ENCODE measurements at places on chromosomes 3 and 15.

DNA sequence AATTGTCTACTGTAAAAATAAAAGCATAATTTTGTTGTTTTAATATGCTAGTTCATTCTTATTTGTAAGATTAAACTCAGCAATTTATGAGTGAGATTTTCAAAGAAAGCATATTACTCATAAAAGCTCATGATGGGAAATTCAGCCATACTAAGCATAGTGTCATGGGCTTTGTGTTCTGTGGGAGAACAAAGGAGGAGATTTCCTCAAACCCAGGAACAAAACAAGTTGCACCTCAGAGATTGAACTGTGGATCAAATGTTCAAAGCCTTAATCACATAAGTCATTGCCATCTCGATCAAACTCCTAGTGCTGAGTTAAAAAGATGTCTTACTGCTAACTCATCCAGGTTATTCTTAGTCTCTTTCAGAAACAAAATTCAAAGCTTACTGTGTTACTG lies 85.6 kb upstream of the PDZRN3 start:
- DNase-seq, result no peak

GRCh38 chr15:31106495-31107300 lies 5.2 kb upstream of the TRPM1 start:
- DNase-seq, result no peak

GRCh38 chr15:71804226-71804625 lies 6.1 kb upstream of the NR2E3 start:
- DNase-seq, result no peak

DNA sequence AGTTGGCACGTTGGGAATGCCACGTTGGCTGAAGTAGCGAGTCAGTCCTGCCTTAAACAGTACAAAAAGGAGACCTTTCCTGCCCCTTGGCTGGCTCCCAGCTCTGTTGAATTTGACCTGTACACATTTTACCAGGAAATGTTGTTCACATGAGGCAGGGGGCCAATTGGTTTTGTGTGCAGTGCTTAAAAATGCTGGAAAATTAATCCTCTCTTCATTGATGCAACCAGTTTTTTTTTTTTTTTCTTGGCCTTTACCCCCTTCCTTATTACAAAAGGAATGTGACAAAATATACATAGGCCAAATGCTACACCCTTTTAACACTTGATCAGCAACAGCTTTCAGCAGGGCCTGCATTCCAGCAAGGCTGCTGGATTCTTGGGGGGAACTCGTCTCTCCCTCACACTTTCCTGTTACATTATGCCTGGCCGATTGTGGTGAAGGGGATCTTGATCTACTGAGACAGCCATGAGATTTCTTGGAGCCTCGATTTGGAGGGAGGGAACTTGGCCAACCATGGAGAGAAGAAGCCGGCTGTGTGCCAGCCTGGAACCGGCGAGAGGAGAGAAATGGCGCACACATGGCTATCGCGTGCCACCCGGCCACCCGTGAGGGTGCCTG lies 93.1 kb downstream of the DNASE1L3 start:
- no peak for DNase-seq

DNA sequence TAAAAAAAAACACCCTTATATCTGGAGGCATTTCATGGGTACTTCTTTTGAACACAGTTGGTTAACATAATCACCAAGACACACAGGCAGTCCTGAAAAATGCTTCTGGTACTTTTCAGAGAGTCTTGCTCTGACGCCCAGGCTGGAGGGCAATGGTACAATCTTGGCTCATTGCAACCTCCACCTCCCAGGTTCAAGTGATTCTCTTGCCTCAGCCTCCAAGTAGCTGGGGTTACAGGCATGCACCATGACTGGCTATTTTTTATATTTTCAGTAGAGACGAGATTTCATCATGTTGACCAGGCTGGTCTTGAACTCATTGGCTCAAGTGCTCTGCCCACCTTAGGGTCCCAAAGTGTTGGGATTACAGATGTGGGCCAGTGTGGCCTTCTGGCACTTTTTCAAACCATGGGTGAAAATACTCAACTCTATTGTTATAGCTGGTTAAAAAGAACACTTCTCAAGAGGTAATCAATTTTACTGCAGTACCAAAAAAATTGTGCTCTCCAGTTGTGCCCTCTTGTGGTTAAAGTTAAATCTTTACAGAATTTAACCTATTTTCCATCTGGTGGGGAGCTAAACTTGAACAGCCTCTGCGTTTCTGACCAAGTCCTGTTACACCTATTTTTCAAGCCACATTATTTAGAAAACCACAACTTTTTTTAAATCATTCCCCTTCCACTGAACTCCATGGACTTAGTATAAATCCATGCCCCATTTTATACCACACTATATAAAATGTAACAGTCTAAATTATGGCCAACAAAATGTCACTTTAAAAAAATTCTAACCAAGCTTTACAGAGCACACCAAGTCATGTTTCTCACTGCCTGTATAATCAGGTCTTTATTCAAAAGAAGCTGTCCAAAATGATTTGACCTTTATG lies 1.2 kb upstream of the SNAPC5 start:
- DNase-seq, result no peak

GRCh38 chr15:95757171-95757570 lies 573.3 kb upstream of the NR2F2 start:
- DNase-seq, result no peak

- DNase-seq, result no peak
Observed at GRCh38 chr3:127077068-127077467, 94.2 kb downstream of the PLXNA1 start.

DNA sequence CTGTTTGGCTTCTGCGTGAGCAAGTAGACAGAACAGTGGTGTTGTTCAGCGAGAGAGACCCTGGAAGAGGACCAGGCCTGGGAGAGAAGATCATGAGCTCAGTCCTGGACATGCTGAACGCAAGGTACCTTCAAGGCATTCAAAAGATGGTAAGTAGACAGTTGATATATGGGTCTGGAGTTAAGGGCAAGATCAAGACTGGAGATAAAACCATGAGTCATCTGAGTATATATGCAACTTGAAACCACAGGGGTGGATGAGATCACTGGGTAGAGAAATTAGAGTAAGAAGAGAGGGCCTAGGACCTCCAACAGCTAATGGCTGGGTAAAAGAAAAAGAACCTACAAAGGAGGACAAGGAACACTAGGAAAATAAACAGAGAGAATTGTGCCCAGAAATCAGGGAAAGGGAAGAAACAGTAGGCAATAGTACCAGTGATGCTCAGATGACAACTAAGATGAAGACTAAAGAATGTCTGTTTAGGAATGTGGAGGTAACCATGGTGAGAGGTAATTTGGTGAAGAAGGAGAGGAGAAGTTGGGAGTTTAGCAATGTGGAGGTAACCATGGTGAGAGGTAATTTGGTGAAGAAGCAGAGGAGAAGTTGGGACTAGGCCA lies 343.2 kb upstream of the ADAMTS9 start:
- no peak for DNase-seq

DNA sequence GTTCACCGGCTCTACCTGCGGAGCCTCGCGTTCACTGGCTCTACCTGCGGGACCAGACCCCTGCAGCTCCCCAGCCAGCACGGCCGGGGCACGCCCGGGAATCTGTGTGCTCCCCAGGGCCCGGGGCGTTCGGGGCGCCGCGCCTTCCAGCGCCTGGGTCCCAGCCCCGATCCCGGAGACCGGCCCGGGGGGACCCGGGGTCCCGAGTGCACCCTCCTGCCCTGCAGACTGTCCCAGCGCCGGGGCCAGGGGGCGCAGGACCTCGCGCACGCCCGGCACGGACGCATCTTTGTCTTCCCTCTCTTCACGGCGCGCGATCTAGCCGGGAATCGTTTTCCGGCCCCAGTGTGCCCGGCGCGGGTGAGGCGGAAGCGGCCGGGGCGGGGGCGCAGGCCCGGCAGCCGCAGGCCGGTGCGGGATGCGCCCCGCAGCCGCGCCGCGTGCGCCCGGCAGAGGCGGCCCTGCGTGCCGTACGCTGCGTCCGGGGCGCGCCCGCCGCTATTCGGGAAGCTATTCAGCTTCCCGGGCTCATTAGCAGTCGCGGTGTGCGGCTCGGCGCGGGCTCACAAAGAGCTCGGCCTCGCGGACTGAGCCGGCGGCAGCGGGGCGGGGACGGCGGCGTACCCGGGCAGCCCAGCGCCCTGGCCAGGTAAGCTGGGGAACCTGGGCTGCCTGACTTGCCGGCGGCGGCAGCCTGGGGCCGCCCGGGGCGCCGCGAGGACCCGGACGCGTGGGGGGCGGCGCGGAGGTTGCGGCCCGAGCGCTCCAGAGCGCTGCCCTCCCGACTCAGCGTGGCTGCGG lies at the start of gene APBA2:
Gene APBA2, plus strand, starts transcription at position 345 of the 801 bp plus-strand sequence. CDS start 167,911 bp downstream, outside the sequence.
- no peak for DNase-seq

- DNase-seq, result no peak
Observed at GRCh38 chr15:58053315-58054153, 12.0 kb downstream of the ALDH1A2 start.

DNA sequence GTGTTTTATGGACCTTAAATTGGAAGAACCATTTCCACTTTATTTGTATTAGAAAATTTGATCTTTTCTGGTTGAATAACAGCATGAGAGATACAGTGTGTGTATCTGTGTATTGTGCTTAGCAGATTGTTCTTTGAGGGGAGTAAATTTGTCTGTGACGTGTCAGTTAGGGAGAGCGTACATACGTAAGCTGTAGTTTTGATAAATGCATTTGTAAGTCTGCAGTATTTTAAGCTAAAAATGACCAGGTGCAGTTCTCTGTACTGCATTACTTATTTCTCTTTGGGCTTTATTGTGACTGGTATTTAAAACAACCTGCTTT lies 264.8 kb downstream of the ROBO2 start:
- no peak for DNase-seq

- DNase-seq, result no peak
Observed at GRCh38 chr3:169479314-169479939, 184.1 kb downstream of the MECOM start.

DNA sequence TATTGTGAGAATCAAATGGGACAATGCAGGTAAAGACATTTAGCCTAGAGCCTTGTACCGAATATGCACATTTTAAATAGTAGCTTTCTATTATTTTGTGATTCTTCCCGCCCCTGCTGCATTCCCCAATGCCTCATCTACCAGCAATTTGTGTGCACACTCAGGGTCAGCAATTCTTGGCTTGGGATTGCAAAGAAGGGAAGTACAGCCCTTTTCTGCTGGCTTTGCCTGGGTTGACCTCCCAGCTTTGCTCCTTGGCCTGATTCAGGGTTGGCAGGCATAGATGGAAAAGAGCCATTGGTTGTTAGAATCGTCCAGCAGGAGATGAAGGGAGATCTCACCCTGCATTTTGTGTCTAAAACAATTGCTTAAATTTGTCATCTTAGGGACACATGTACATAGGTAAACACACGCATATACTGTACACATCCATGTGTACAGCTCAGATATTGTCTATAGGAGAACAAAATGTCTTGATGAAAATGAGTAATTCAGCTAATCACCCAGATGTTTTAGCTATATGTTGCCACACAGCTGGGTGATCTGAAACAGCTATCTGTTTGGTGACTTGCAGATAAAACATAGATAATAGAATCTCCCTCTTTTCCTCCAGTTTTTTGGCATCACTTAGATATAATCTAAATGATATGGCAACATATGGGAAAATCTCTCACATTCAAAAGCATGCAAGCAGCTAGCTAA lies 340.9 kb upstream of the TBL1XR1 start:
- DNase-seq, result no peak

DNA sequence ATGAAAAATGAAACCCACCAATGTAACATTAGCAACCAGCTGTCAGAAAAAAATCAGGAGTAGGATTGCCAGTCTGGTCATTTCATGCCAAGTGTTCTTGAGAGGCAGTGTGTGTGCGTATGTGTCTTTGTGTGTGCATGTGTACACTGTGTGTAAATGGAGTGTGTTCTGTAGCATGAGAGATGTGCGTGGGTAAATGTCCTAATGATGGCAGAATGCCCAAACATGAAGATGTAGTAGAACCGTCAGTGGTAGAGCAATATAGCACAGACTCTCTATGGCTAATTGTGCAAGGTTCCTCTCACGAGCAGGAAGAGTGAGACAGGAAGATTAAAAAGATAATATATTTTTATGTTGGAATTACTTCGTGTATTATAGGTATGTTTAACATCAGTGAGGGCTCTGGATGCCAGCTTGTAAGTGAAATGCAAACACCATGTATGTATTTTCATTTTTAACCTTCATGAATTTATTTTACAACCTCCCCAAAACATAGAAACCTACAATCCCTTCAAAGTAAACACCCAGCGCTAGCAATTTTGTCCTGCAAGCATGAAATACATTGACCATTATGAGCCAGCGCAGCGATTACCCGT lies 1038.7 kb downstream of the IGSF11 start:
- no peak for DNase-seq

- DNase-seq, result no peak
Observed at GRCh38 chr3:191303596-191303995, 25.6 kb upstream of the CCDC50 start.

GRCh38 chr15:73303636-73304035 lies 65.1 kb downstream of the HCN4 start:
- no peak for DNase-seq

DNA sequence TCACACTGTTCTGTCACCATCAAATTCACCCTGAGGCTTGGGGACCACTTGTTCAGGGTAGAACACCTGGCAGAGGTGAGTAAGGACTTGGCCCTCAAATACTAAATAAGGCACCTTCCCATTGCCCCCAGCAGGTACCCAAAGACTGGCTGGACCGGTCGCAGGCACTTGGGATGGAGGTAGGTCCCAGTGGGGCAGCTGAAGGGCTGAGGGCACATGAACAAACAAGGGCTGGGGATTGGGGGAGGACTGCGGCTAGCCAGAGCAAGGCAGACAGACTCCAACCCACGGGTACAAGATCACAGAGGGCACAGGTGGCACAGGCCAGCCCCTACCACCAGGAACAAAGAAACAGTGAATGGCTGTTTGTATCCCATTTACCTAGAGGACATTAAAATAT lies 1.9 kb downstream of the MRPS25 start:
- no peak for DNase-seq

- no peak for DNase-seq
Observed at GRCh38 chr3:44893097-44893496, 18.7 kb downstream of the TGM4 start.

DNA sequence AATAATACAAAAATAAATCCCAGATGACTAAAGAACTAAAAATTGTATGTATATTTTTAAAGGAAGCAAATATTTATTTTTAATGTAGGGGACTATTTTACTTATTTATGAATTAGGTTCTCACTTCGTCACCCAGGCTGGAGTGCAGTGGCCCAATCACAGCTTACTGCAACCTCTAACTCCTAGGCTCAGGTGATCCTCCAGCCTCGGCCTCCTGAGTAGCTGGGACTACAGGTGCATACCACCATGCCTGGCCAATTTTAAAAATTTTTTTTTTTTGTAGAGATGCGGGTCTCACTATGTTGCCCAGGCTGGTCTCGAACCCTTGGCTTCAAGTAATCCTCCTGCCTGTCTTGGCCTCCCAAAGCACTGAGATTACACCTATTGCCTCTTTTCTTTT lies 42.6 kb downstream of the CMTM7 start:
- DNase-seq, result no peak

DNA sequence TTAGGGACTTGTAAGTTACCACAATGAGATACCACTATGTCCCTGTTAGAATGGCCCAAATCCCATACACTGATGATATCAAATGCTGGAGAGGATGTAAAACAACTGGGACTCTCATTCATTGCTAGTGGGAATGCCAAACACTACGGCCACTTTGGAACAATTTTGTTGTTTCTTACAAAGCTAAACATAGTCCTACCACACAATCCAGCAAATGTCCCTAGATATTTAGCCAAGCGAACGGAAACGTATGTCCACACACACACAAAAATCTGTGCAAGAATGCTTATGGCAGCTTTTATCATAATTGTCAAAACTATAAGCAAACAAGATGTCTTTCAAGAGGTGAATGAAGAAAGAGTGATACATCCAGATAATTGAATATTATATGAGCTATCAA lies 271.2 kb downstream of the CD47 start:
- no peak for DNase-seq

GRCh38 chr3:123267821-123268220 lies 66.1 kb downstream of the SEC22A start:
- no peak for DNase-seq

- no peak for DNase-seq
Observed at GRCh38 chr3:30696896-30697295, 90.5 kb downstream of the TGFBR2 start.

Measured in SW 1271 (cell line).